T-helper 2 cell (primary cell): ENCODE measurements at places on chromosomes 4 and X.

DNA sequence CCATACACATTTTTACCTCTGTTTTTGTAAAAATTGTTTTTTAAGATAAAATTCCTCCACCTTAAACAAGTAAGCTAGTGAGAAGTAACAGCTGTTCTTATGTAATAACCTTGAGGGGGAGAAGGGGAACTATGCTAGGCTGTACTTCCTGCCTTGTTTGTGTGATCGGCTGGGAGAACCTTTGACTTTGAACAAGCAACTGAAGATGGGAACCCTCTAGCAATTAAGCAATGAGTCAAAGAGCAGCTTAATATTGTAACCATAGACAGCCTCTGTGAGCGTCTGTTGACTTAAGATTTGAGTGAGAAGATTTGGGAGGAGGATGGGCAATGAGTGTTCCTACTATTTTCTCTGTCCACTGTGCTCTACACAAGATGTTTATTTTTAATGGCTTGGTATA is 135.1 kb downstream of the SCLT1 start:
- no peak for DNase-seq

DNA sequence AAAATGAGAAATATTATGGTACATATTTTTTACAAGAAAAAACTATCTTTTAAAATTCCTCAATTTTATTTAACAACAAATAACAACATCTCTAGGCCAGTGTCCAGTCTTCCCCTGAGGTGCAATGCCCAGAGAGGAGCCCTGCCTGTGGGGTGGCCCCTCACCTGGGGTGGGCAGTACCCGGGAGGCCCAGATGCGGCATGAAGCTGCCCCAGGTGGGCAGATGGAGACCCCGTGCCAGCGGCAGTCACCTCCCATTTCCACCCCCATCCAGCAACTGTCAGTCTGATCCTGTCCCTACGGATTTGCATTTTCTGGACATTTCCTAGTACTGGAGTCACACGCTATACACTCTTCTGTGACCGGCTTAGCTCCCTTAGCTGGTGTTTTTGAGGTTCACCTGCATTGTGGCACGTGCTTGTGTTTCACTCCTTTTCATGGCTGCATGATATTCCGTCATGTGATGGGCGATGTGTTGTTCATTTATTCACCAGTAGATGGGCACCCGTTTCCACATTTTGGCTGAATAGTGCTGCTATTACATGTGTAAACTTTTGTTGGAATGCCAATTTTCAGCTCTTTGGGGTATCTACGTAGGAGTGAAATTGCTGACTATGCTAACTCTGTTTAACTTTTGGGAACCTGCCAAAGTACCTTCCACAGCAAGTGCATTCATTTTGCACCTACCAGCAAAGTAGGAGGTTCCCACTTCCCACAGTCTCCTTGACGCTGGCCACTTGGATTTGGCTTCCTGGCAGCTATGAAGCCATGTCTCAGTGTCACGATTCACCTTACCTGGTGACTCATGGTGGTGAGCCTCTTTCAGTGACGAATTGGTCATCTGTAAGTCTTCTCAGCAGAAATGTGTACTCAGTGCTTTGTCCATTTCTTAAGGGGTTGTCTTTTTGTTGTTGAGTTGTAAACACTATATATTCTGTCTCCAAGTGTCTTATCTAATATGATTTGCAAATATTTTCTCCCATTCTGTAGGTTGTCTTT is 11.7 kb upstream of the MAEA start:
- DNase-seq, result no peak

DNA sequence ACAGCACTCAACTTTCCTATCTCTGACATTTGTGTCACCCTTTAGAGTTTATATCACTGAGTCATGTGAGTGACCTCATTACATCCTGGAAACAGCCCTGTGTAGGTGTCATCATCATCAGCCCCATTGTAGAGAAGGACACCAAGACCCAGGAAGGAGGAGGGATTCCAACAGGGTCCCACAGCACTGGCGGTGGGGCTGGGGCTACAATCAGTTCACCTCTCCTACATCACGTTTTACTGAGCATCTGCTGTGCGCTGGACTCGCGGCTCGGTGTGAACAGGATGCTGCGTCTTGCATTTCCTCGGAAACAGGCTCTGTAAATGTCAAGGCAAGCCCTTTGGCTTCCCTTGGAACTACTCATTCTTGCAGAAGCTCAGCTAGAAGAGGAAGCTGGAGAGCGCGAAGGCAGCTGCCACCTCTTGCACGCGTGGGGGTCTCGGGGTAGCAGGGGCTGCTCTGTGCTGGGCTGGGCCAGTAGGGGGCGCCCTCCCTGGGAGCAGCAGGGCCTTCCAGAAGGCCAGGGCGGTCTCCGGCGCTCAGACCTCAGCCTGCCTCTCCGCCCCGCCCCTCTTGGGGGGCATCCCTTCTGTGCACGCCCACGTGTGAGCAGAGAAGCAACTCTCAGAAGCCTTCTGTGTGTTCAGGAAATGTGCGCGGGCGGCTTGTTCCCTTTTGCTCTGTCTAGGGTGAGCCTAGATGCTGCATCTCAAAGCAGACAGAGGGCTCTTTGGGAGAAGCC is 29.0 kb downstream of the REELD1 start:
- DNase-seq, result peak; percentile 54

- DNase-seq, result no peak
Measured at GRCh38 chr4:156442912-156443311, 489.2 kb upstream of the CTSO start.

DNA sequence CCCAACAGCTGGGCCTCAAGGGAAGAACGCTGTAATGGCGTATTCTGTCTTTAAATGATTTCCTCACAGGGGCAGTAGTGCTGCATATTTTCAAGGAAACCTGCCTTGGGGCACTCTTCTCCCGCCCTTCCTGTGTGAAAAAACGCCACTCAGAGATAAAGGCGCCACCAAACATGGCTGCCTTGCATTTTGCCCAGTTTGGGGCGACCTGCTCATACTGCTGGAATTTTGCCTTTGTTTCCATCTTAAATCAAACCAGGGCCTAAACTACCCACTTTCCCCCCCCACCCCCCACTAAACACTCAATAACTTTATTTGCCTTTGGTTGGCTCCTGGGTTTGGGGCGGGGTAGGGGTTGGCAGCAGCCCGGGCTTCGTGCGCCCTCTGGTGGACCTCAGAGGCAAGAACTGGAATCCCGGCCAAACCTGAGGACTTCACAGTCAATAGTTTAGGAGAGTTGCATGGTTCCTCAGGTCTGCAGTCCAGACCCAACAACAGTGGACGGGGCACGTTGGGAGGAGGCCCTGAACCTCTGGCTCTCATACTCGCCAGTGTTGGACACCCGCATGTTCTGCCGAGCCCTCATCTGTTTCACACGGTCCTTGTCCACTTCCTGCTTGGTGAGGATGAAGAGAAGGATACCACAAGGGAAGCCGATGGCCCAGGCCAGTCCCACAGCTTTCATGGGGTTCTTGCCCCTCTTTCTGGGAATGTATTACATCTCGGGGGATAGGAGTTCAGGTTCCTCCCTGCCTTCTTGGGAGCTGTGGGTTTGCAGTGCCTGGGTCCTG is 220.1 kb upstream of the STK26 start:
- no peak for DNase-seq

- DNase-seq, result no peak
Measured at GRCh38 chr4:11415409-11416070, 13.2 kb downstream of the HS3ST1 start.

DNA sequence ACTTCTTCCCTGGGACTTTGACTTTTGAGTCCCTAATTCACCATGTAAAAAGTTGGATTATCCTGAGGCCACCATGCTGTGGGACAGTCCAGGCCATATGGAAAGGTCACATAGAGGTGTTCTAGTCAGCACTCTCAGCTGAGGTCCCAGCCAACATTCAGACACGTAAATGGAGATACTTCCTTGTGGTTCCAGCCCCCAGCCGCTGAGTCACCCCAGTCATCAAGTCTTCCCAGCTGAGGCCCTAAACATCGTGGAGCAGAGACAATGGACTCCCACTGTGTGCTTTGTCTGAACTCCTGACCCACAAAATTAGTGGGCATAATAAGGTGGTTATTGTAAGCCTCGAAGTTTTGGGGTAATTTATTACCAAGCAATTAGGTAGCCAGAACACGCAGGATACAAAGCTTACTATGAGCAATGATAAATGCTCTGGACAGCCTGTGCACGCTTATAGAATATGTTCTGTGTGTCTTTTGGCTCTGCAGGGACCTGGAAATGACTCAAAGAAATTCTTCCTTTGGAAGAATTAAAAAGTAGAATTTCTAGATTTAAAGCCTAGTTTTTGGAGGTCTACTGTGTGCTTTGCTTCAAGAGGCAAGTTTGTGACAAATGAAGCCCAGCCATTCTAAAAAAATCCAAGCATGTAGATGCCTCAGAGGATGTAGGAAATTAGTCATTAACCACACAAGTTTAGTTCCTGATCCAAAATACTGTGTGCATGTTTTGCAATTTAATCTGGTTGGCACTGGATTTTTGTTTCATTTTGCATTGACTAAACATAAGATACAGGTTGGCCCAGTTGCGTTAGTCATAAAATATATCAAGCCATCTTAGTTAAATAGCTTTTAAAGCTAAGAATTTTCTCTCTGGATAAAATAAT is 33.2 kb upstream of the SLC9A7 start:
- no peak for DNase-seq

DNA sequence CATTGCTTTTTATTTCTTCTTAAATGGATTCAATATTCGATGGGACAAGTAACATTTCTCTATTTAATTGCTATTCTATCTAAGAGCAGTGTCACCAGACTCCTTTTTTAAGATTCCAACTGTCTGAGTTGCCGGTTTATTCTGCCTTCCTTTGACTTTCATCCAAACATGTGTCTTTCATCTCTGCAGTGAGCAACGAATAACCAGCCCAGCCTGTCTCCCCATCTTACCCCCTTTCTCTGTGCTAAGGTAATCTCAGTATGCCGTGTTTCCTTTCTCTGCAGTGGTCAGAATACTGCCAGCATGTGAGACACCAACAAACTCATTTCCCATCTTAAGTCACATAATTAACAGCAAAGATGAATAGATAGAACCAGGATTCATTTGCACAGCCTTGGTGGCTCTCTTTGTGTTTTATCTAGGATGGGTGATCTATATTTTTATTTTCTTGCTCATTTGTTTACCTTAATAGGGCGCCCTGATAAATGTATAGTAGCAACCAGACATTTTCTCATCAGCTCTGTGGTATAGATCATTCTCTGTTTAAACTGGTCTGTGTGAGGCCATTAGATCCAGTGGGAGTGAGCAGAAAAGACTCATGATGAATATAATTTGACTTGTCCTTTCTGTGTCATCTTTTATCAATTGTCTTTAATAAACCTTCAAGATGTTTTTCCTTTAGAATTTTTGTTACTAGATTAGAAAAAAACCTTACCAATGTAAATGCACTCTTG is 394.8 kb upstream of the IGFBP7 start:
- no peak for DNase-seq

- no peak for DNase-seq
Measured at GRCh38 chrX:106404512-106404911, 207.3 kb upstream of the RADX start.

- DNase-seq, result no peak
Measured at GRCh38 chrX:16825264-16826035, 39.2 kb downstream of the TXLNG start.

GRCh38 chr4:53929955-53930798 is 134.2 kb downstream of the CHIC2 start:
- no peak for DNase-seq

DNA sequence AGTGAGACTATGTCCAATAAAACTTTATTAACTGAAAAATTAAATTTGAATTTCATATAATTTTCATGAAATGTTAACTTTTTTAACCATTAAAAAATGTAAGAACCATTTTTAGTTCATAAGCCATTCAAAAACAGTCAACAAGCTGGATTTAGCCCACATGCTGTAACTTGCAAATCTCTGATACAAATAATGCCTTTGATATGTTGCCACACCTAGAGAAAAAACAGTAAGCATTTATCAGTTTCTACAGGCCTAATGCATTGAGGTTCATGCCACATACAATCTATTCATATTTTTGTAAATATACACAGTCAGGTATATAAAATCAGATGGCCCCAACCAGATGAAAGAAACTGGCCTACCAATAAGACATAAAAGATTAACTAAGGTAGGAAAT is 52.8 kb downstream of the LCORL start:
- no peak for DNase-seq

DNA sequence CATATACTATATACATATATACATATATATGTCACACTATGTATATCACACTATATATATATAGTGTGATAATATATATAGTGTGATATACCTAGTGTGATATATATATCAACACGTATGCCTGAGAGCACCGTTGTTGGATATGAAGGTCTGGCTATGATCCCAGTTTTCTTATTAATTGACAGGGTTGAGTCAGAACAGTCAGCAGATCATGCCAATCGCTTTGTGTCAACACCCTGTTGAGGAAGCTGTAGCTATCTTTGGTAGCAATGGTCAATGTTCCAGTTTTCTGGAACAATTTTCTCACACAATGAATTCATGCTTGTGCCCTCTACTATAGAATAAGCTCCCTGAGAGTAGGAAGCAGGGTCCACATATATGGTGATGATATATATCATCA is 496.0 kb upstream of the AGA start:
- no peak for DNase-seq

- DNase-seq, result no peak
Measured at GRCh38 chr4:140893939-140894338, 137.8 kb upstream of the TBC1D9 start.

DNA sequence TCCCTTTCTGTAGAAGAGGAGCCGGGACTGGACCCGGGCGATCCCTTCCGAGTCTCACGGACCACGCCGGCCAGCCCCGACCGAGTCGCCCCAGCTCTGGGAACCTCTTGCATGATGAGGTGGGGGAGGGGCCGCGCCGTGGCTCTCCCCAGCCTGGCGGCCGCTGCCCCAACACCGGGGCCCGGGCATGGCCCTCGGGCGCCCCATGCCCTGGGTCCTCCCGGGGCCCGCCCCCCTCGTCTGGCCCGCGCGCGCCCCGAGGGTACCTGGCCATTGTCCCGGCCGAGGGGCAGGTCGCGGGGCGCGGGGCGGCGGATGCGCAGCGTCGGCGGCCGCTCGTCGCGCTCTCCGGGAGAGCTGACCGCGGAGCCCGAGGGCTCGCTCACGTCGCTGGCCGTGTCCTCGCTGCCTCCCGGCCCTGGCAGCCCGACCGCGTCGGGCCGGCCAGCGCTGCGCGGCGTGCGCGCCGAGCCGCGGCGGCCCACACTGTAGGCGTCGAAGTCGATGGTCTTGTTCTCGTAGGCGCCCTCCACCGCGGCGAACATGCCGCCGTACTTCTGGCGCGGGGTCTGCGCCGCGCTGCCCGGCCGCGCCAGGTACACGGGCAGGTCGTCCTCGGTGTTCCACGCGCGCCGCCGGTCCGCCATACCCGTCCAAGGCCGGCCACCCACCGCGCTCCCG is 423 bp downstream of the CRMP1 start:
- no peak for DNase-seq

DNA sequence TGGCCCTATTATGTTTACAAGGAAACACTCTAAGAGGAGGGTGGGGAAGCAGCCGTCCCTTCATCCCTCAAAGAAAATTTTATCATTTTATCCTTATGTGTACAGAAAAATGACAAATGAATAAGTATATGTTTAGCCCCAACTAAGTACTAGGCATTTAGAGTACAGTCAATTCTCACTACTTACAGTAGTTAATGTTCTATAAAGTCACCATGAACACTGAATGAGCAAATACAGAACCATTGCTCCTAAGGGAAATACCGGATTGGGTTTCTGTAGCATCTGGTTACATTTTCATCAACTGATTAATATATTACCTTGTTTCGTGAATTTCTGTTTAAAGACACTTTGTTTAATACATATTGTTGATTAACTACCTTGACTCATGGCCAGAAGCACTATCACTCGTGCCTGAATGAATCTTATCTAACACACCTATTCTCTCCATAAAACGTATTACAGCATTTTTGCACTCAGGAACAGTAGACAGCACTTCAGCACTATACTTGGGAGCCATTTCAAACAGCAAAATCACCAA is 109.3 kb downstream of the ASB9 start:
- DNase-seq, result no peak

- DNase-seq, result no peak
Measured at GRCh38 chr4:87530868-87531267, 1.7 kb upstream of the SPARCL1 start.
